ENCODE measurements at places on chromosomes 1 and 21. TPM values are rescaled to one million over a fixed set of nuclear protein-coding genes. Genes with fewer than 3 reads are reported as not detected.

GRCh38 chr1:192159781-192160180 is 1.5 kb downstream of the RGS18 start:
- no peak overlapping the region for H3K4me3 ChIP-seq
- no peaks in the 10 kb centered on the region for H3K4me1 ChIP-seq
- no peak for DNase-seq

The LCE1B gene
- not detected for total RNA-seq

The SLC30A10 gene
- total RNA-seq: 0.19 TPM

DNA sequence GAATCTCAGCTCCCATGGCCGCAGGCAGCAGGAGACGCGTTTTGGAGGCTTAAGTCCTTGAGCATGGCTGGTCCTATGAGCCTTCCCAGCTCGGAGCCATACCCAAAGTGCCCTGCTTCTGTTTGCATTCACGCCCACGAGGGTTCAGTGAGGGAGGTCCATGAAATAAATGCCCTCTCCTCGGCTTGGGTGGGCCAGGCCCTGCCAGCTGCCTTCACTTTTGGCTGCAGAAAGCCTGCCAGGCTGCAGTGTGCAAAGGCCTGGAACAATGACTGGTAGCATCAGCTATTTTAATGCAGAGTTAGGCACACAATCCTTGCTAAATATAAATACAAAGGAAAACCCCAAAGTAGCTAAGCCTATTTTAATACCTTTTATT is 49.4 kb downstream of the H3-3A start:
- H3K4me1 ChIP-seq: peaks cover 5% of the 10 kb centered on the region
- H3K27ac ChIP-seq: no peak overlapping the region
- no peak overlapping the region for H3K4me3 ChIP-seq
- H3K36me3 ChIP-seq: no peaks in the 10 kb centered on the region
- DNase-seq: no peak

DNA sequence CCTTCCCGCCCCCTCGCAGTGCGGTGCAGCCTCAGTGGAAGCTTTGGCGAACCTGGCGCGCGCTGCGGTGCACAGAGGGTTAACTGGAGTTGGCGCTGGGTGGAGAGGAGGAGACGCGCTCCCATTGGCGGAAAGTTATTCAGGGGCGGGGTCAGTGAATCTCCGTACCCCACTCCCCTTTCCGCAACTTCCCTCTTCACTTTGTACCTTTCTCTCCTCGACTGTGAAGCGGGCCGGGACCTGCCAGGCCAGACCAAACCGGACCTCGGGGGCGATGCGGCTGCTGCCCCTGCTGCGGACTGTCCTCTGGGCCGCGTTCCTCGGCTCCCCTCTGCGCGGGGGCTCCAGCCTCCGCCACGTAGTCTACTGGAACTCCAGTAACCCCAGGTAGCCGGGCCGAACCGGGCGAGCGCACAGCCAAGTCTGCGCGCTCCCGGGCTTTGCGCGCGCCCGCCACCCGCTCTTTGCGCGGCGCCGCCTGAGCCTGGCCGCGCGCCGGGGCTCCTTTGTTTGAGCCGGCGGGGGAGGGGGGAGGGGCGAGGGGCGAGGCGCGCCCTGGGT is at the start of gene EFNA4:
Gene EFNA4 (plus strand): TSS at position 191 of the 561 bp plus-strand sequence. CDS start 84 bp downstream, at position 275.
- H3K4me3 ChIP-seq: peak within 1 kb of the TSS; percentile 63
- no peaks in the 10 kb centered on the region for H3K27me3 ChIP-seq
- peaks cover 36% of the 10 kb centered on the region for H3K4me1 ChIP-seq

DNA sequence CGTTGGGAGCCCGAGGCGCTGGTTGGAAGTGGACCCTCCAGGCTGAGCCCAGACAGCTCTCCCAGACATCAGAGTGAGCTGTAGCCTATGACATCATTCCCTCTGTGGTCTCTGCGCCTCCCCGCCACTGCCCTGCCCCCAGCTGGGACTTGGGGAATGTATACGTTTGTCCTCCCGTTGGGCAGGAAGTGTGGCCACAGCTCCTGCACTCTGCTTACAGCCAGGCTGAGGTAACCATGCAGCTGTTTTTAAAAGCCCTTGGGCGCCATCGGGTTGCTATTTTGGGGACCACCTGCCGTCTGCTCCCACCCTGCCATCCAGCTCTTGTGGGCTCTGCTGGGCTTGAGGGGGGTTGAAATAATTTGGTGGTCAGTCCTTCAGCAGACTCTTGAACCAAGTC is 7.8 kb downstream of the VASH2 start:
- H3K4me1 ChIP-seq: no peaks in the 10 kb centered on the region
- no peaks in the 10 kb centered on the region for H3K27me3 ChIP-seq
- H3K36me3 ChIP-seq: no peaks in the 10 kb centered on the region
- H3K27ac ChIP-seq: no peak overlapping the region

DNA sequence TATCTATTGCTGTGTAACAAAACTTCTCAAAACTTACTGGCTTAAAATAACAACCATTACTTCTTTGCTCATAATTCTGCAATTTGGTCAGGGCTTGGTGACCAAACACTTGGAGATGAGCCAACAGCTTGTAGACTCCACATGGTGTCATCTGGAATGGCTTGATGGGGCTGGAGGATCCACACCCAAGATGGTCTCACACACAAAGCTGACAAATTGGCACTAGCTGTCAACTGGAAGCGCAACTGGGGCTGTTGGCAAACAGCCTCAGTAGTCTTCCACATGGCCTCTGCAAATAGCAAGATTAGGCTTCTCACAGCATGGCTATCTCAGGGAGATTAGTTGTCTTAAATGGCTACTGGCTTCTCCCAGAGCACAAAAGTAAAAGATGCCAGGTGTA is 27.1 kb upstream of the MTF2 start:
- H3K4me1 ChIP-seq: no peaks in the 10 kb centered on the region
- no peak overlapping the region for H3K4me3 ChIP-seq
- no peaks in the 10 kb centered on the region for H3K27me3 ChIP-seq
- no peak for DNase-seq

The GCSAML gene
- not detected for total RNA-seq

DNA sequence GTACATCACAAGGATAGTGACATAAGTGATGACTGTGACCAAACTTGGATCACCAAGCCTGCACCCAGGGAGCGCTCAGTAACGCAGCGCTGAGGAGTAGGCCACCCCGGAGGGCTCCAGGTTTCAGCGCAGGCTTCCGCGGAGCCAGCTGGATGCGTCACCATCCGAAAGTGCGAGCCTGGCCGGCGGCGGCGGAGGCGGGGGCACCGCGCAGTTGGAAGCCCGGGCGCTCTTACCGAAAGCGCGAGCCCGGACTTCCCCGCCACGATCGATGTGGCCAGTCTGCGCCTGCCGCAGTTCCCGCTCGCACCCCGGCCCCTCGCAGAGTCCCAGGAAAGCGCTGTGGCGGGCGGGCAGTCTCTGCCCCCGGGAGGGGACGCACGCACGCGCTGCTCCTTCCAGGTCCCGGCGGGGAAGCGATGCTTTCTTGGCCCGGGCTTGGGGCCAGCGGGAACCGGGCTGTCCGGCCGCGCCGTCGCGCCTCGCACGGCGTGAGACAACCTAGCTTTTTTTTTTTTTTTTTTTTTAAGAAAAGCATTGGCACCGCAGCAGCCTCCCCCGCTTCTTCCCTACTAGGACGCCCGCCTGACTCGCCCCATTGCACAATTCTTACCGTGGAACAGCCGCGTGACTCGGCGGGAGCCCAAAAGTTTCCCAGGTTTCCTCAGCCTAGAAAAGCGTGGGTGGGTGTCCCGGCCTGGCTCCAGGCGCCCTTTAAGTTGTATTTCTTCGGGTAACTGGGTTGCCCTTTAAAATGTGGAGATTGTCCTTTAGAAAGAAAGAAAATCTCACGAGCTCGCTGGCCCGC is 36.4 kb upstream of the JAK1 start:
- peak overlapping the region; percentile 97 for H3K27ac ChIP-seq
- H3K36me3 ChIP-seq: no peaks in the 10 kb centered on the region
- peak overlapping the region; percentile 66 for H3K4me3 ChIP-seq
- H3K27me3 ChIP-seq: no peaks in the 10 kb centered on the region
- DNase-seq: peak; percentile 93

The MATN1 gene
- total RNA-seq: 0.28 TPM

The CFHR1 gene
- total RNA-seq: 0.42 TPM

GRCh38 chr1:87191646-87192045 is 137.0 kb upstream of the LMO4 start:
- H3K4me3 ChIP-seq: no peak overlapping the region
- H3K36me3 ChIP-seq: no peaks in the 10 kb centered on the region
- no peaks in the 10 kb centered on the region for H3K27me3 ChIP-seq
- DNase-seq: no peak

The HNRNPCL1 gene
- not detected for total RNA-seq

DNA sequence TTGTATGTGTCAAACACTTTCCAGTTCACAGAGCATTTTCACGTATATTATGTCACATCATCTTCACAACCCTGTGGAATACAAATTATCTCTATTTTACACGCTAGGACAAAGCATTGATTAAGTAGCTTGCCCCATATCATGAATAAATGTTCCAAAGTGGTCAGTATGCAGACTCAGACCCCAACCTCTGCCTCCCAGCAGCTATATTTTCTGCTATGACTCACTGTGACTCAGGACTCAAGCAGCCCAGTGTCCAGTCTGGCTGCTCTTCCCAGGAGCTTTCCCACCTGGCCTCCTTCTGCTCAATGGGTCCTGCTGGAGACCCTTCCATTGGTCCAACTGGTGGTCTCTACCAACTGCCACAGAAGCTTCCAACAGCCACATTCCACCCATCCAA is 56.0 kb upstream of the RAP1A start:
- H3K27ac ChIP-seq: no peak overlapping the region
- no peak overlapping the region for H3K4me3 ChIP-seq
- no peak for DNase-seq
- no peaks in the 10 kb centered on the region for H3K4me1 ChIP-seq
- H3K36me3 ChIP-seq: no peaks in the 10 kb centered on the region

DNA sequence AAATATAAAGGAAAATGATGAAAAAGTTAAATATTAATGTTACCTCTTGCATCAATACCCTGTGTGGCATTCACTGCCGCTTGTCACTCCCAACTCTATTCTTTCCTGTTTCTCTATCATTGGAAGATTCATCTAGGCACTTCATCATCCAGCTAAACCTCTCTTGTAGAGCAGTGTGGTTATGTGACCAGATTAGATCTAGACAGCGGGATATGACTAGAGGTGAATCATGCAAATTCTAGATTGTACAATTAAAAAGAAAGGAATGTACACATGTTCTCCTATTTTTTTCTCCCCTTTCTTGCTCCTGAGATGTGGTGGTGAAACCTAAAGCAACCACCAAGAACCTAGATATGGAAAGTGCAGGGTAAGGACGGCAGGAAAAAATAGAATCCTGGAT is 174.1 kb downstream of the LBR start:
- no peak overlapping the region for H3K27ac ChIP-seq
- no peaks in the 10 kb centered on the region for H3K36me3 ChIP-seq
- H3K27me3 ChIP-seq: no peaks in the 10 kb centered on the region
- DNase-seq: no peak
- no peak overlapping the region for H3K4me3 ChIP-seq

- peak overlapping the region; percentile 38 for H3K4me3 ChIP-seq
- no peaks in the 10 kb centered on the region for H3K36me3 ChIP-seq
- H3K27ac ChIP-seq: no peak overlapping the region
- H3K27me3 ChIP-seq: no peaks in the 10 kb centered on the region
- no peak for DNase-seq
These were observed 116.1 kb downstream of the DENND1B start for GRCh38 chr1:197659171-197659570.

The DNM3 gene
- total RNA-seq: 17.5 TPM

The LHX8 gene
- total RNA-seq: not detected

The GART gene
- 71.4 TPM for total RNA-seq

- H3K36me3 ChIP-seq: no peaks in the 10 kb centered on the region
- peaks cover 74% of the 10 kb centered on the region for H3K4me1 ChIP-seq
- H3K27ac ChIP-seq: no peak overlapping the region
- no peak overlapping the region for H3K4me3 ChIP-seq
- DNase-seq: no peak
- H3K27me3 ChIP-seq: no peaks in the 10 kb centered on the region
These were observed 65.9 kb upstream of the C1orf105 start for GRCh38 chr1:172354291-172355274.

- H3K36me3 ChIP-seq: no peaks in the 10 kb centered on the region
- DNase-seq: no peak
- H3K4me3 ChIP-seq: no peak overlapping the region
These were observed 6.3 kb upstream of the LYST start for GRCh38 chr1:235873045-235873444.

DNA sequence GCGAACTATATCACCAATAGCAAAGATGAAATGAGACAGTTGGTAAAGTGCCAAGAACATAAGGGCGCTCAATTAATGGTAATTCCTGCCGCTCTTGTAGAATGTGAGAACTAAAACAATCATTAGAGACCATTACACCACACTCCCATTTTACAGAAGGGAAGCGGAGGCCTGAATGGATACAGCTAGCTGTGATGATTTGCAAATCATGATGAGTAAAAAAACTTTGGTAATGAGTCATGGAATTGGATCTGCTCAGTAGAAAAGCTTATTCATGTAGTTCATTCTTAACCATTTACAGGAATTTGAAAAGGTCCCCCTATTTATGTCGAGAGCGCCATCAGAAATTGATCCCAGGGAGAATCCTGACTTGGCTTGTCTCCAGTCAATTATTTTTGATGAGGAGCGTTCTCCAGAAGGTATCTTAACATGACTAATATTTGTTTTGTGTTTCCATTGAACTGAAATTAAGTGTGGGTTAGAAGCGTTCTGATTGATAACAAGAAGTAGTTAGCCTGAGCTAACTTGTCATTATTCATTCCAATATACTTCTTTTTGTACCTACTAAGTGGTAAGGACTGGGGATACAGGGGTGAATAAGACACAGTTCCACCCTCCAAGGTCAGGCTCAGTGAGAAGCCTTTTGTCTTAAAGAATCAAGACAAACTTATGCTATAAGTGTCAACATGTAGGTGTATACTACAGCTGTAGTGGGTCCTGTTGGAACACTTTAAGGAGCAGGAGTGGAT is 812 bp downstream of the TTC4 start:
- peak overlapping the region; percentile 39 for H3K4me3 ChIP-seq
- no peak for DNase-seq
- no peaks in the 10 kb centered on the region for H3K27me3 ChIP-seq
- H3K36me3 ChIP-seq: peaks cover 29% of the 10 kb centered on the region
- H3K4me1 ChIP-seq: peaks cover 7% of the 10 kb centered on the region

The FCRL1 gene
- not detected for total RNA-seq

The BCAS2 gene
- 34.9 TPM for total RNA-seq

The C21orf91 gene
- total RNA-seq: 12.4 TPM

All from adrenal gland (tissue), 19 donors.